ENCODE measurements at places on chromosomes 6 and 20.

GRCh38 chr20:2254333-2254732 lies 41.5 kb upstream of the TGM3 start:
- no peak for DNase-seq

GRCh38 chr20:8301655-8302054 lies 169.6 kb downstream of the PLCB1 start:
- no peak for DNase-seq

GRCh38 chr6:91710342-91710741 lies 1123.5 kb upstream of the MAP3K7 start:
- no peak for DNase-seq

GRCh38 chr20:31488115-31488514 lies 13.0 kb downstream of the REM1 start:
- DNase-seq: no peak

DNA sequence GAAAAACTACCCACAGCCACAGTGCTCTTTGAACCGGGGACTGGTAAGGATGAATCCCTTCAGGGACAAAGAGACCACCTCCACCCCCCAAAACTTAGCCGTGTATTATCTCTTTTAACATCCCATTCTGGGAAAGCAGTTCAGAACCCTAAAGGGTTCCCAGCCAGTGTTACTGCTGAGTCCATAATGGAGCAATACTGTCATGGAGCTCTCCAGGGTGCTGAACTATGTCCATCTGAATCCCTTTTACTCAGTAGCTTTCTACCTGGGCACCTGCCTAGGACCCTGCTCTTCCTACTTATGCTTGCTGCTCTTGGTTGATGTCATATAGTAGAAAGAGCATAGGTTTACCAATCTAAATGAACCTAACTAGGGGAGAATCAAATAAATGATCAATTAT lies 22.3 kb upstream of the SAYSD1 start:
- peak; percentile 11 for DNase-seq

GRCh38 chr6:92460133-92460532 lies 959.2 kb downstream of the EPHA7 start:
- DNase-seq: no peak

DNA sequence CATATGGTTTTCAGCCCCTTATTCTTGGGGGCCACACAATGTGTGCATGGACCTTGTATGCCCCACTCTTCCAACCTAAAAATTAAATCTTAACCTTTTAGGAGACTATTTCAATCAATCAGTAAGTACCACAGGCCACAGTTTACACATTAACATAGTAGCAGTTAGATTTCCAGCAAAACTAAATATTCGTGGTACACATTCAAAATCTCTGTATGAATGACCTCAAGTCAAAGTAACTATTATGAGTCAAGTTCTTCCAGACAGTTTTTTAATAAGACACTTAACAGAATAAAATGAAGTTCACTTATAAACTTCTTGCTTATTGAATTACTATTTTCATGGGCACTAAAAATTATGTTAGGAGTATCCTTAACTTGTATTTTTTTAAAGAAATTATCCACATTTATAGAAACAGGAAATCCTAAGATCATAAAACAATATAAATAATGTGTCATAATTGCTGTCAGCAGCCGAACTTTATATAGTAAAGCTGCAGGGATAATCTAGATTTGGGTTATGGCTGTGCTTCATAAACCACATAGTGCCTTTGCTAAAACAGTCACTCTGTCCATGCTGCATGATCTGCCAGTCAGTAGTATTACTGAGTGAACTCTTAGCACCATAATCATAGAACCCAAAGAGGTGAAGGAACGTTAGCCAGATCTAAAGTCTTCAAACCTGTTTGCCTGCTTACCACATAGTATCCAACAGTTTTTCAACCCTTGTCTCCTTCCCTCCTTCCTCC lies 21.7 kb downstream of the SEC63 start:
- DNase-seq: no peak

DNA sequence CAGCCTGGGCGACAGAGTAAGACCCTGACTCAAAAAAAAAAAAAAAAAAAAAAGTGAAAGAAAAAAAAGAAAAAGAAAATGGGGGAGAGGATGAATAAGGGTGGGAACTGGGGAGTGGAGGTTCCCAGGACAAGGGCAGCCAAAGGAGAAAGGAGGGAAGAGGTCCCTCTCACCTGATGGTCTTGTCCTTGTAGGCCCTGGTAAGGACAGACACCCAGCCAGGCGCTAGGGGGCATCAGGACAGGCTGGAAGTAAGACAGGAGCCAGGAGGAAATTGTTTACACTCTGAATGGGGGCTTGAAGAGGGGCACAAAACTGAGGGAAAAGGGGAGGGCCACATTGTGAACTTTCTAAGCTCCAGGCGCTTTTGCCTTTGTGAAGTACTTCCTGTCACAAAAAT lies 2.3 kb upstream of the ALDH5A1 start:
- DNase-seq: no peak

DNA sequence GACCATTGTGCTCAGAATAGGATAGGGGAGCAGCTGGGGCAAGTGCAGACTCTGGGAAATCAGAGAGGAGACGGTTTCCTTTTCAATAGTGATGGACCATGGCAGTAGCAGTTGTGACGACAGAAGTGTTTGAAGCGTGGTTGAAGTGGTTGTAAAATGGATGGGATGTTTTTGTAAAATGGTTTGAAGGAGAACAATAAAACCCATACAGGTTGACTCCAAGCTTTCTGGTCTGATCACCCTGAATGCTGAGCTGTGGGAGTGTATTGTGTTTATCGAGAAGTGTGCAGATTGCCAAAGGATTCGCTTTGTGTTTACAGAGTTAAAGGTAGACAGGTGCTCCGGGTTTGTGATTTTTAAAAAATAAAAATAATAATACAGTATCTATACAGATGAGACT lies 255.2 kb upstream of the SULF2 start:
- DNase-seq: no peak

DNA sequence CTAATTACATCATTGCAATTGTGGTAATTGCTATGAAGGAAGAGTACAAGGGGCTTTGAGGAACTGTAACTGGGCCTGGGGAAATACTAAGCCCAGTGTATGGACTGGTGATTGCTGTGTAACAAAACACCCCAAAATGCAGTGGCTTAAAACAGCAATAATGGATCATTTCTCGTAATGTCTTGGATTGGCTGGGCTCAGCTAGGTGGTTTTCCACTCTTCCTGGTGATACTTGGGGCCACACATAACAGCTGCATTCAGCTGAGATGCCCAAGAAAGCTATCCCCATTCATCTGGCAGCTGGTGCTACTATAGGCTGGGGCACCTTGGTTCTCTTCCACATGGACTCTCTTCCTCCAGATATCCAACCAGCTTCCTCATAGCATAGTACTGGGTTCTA lies 150.3 kb downstream of the EYA2 start:
- no peak for DNase-seq

DNA sequence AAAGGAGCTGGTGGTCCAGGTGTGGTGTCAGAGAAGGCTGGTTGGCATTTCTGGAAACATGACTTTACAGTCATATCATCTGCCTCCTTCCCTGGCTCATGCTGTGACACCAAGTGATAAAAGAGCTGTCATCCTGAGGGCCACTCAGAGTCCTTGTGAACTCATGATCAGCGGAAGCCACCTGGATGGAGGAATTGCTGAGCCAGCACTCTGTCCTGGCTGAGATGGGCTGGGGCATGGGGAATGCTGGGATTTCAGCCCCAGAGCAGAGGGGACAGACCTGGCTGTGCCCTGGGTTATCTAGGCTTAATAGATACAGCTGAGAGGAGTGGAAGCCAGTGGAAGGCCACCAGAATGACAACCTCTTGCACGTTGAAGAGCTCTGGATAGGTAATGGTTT lies 214.3 kb downstream of the DHX35 start:
- no peak for DNase-seq

- no peak for DNase-seq
Observed at GRCh38 chr6:22925920-22926789, 356.8 kb downstream of the HDGFL1 start.

DNA sequence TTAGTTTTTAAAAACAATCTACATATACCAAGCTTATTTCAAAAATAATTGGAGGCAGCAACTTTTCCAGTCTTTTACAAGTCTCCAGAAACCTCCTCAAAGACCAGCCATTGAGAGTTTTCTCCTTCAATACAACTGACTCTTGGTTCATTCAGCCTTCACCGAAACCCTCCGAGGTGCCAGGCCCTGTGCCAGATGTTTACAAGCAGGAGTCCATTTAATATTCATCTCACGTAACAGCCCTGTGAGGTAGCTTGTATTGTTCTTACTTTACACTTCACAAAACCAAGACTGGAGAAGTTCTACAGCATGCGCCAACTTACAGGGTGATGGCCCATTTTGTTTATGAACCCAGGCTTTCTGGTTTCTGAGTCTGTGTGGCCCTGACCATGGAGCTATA lies 5.5 kb upstream of the NEDD9 start:
- no peak for DNase-seq

DNA sequence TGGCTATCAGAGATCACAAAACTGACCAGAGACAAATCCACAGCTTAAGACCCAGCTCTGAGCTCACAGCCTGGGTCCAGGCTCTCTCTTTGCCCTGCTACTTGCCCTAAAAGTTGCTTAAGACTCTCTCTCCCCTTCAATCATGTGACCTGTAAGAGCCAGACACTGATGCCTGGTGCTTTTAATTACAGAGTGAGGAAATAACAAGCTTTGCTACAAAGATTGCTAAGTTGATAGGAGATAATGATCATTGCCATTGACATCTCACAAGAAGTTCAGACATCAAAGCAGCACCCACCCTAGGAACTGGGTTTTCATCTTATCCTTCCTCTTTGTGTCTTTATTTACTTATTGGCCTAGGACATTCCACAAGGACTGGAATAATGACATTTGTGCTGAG lies 125.9 kb upstream of the CD93 start:
- no peak for DNase-seq

GRCh38 chr6:152472325-152472724 lies 164.8 kb downstream of the SYNE1 start:
- no peak for DNase-seq

GRCh38 chr20:44620030-44620429 lies 31.5 kb downstream of the ADA start:
- DNase-seq: no peak

GRCh38 chr6:118260833-118261232 lies 287.3 kb upstream of the PLN start:
- no peak for DNase-seq

DNA sequence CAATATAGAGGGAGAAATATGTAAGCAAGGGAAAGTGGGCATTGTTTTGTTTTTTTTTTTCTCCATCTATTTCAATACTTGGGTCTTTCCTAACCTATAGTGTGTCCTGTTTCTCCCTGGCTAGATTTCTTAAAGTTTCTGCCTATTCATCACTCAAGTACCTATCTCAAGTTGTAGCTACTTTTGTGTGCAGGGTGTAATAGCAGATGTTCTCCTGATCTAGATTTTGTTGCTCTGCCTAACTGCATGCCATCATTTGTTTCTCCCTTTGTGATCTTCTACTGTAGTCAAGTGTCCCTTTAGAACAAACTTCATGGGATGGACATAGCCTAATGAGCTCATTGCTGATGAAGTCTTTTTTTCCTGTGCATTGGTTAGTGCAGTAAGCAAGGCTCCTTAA lies 45.8 kb downstream of the TOP1 start:
- DNase-seq: no peak

GRCh38 chr6:137415127-137415833 lies 78.9 kb downstream of the OLIG3 start:
- DNase-seq: peak; percentile 27

GRCh38 chr6:134658596-134658995 lies 291.3 kb downstream of the ALDH8A1 start:
- DNase-seq: no peak

GRCh38 chr6:158174024-158174423 lies 5.9 kb downstream of the GTF2H5 start:
- DNase-seq: no peak

GRCh38 chr6:63389191-63389844 lies 69.5 kb upstream of the LGSN start:
- no peak for DNase-seq

DNA sequence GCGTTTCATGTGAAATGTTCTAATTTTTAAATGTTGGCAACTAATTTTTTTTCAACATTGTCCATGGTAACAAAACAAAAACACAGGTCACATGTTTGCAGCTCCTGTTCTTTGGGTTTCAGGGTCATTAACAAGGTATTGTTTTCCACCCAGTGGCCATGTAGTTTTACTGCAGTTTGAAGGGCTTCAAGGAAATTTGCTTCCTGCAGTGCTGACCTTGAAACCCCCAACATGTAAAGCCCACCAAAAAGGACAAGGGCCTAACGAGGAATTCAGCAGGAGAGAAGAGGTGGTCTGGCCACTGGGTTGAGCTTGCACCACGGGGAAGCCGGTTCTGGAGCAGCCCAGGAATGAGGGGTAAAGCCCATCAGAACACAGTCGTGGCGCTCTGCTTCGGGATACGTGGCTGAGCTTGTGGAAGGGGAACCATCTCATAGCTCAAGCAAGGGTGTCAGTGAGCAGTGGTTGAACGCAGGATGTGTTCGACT lies 13.9 kb upstream of the KLHL31 start:
- DNase-seq: no peak

- DNase-seq: no peak
Observed at GRCh38 chr6:38178584-38178886, 359.0 kb downstream of the ZFAND3 start.

DNA sequence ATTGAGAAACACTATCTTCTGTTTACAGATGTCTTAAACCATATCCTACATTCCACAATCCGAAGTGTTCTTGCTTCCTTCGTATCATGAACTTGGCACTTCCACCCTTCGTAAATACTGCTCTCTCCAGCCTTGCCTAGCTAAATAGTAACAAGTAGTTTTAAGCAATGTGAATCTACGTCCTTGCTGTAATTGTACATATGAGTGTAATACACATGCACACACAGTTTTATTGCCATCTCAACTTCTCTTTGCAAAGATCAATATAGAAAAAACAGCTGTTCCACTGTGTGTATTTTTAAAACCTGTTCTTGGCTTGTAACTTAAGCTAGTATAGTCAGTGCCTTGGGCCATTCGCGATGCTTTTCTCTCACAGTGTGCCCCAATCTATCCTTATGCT lies 1524.7 kb downstream of the GRIK2 start:
- no peak for DNase-seq

- no peak for DNase-seq
Observed at GRCh38 chr20:4633780-4634179, 87.9 kb upstream of the PRND start.

DNA sequence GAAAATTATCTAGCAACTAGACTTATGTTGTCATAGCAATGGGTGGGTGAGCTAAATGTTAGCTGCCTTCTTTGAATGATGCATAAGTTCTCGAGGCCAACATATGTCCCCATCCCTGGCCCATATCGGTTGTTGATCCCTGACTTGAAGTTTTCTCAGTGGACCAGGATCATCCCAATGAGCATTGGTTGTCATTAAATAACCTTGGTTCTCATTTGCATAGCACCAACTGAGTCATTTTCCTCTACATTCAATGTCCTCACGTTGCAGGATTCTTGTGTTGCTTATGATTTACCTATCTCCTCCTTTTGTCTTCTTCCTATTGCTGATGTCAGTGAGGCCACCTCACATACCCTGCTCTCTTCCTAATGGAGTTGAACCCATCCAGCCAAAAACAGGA lies 12.1 kb upstream of the AHCY start:
- no peak for DNase-seq

- no peak for DNase-seq
Observed at GRCh38 chr6:148999929-149000468, 253.2 kb downstream of the UST start.

- no peak for DNase-seq
Observed at GRCh38 chr6:17021539-17021889, 80.3 kb upstream of the STMND1 start.

GRCh38 chr6:159075506-159076228 lies 30.9 kb upstream of the TAGAP start:
- DNase-seq: no peak

GRCh38 chr6:105675715-105676397 lies 273.0 kb upstream of the PREP start:
- no peak for DNase-seq

- no peak for DNase-seq
Observed at GRCh38 chr20:47351643-47352331, 4.7 kb downstream of the ZMYND8 start.
